Activated naive CD8-positive, alpha-beta T cell treated with anti-CD3 and anti-CD28 coated beads for 36 hours (primary cell): ENCODE measurements at places on chromosomes 3 and 15.
A peak's percentile ranks its signal among the peaks of the same experiment; 100 is the strongest.

DNA sequence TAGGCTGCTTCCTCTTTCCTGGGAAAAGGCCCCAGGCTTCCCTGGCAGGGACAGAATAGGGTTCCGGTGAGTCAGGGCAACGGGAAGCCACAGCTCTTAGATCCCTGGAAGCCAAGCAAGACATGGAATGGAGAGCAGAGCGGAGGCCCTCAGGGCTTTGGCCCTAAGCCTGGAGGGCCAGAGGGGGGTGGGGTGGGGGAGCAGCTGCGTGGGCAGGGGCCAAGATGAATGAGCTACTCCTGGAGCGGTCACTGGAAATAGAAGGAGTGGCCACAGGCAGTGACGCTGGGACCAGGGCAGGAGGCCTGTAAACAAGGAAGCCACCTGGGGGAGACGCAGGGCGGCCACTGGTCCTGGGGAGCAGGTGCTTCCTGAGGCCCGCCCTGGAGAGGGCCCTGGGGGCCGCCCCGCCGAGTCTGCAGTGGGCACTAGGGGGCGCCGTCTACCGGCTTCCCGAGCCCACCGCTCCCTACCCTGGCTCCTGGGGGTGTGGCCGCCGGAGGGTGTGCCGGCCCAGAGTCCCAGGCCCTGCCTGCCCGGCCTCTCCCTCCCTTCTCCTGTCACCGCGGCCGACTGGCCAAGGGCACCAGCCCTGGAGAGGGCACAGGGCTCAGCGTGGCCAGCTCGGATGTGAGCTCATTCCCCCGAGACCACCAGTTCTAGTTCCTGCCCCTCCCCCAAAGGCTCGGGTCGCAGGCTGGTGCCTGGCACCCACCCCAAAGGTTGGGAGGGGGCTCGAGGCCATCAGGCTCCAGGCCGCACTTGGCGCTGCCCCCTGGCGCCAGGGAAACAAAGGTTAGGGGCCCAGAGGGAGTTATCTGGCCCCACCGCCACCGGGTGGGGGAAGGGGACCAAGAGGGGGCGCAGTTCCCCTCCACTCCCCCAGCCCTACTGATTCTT lies 12.1 kb downstream of the VPS18 start:
- peak; percentile 89 for DNase-seq
- peak overlapping the region; percentile 79 for H3K4me3 ChIP-seq
- peaks cover 27% of the 10 kb centered on the region for H3K4me1 ChIP-seq
- H3K27me3 ChIP-seq: no peaks in the 10 kb centered on the region

GRCh38 chr3:9214599-9214998 lies 34.8 kb downstream of the SRGAP3 start:
- peaks cover 1% of the 10 kb centered on the region for H3K4me1 ChIP-seq
- no peaks in the 10 kb centered on the region for H3K36me3 ChIP-seq
- H3K27ac ChIP-seq: no peak overlapping the region
- DNase-seq: no peak
- H3K27me3 ChIP-seq: no peaks in the 10 kb centered on the region

DNA sequence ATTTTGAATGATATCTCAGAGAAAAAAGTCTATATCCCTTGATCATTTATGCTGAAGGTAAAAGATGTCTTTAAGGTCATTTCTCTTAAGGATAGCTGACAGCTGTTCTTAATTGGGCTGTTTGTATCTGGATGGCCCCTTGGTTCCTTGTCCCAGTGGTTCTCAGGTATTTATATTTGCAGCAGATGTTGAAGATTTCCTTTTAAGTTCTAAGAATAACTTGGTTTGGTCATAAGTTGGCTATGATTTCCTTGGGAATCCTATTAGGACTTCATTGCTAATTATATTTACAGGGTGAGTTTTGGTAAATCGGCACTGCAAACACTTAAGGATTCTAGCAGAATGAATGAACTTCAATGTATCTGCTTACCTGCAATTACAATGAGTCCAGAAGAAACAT lies 460.4 kb upstream of the SGO1 start:
- H3K4me3 ChIP-seq: no peak overlapping the region
- DNase-seq: no peak
- no peak overlapping the region for H3K27ac ChIP-seq
- no peaks in the 10 kb centered on the region for H3K4me1 ChIP-seq
- no peaks in the 10 kb centered on the region for H3K27me3 ChIP-seq
- no peaks in the 10 kb centered on the region for H3K36me3 ChIP-seq

GRCh38 chr3:101858464-101859030 lies 9.2 kb downstream of the NFKBIZ start:
- no peaks in the 10 kb centered on the region for H3K27me3 ChIP-seq
- peak overlapping the region; percentile 40 for H3K27ac ChIP-seq
- H3K36me3 ChIP-seq: peaks cover 86% of the 10 kb centered on the region
- DNase-seq: no peak

- H3K36me3 ChIP-seq: peaks cover 31% of the 10 kb centered on the region
- DNase-seq: no peak
- no peak overlapping the region for H3K27ac ChIP-seq
- no peaks in the 10 kb centered on the region for H3K27me3 ChIP-seq
- no peak overlapping the region for H3K4me3 ChIP-seq
Observed at GRCh38 chr3:11609481-11609880, 34.2 kb downstream of the VGLL4 start.

- H3K27me3 ChIP-seq: no peaks in the 10 kb centered on the region
- DNase-seq: no peak
- peaks cover 4% of the 10 kb centered on the region for H3K36me3 ChIP-seq
- no peak overlapping the region for H3K27ac ChIP-seq
Observed at GRCh38 chr3:119774444-119774843, 7.5 kb upstream of the NR1I2 start.

- H3K27me3 ChIP-seq: no peaks in the 10 kb centered on the region
- no peaks in the 10 kb centered on the region for H3K4me1 ChIP-seq
- no peak overlapping the region for H3K27ac ChIP-seq
- no peak overlapping the region for H3K4me3 ChIP-seq
- peaks cover 54% of the 10 kb centered on the region for H3K36me3 ChIP-seq
Observed at GRCh38 chr3:121508389-121508788, 37.4 kb downstream of the POLQ start.
